ENCODE measurements at places on chromosomes 11 and 22.

DNA sequence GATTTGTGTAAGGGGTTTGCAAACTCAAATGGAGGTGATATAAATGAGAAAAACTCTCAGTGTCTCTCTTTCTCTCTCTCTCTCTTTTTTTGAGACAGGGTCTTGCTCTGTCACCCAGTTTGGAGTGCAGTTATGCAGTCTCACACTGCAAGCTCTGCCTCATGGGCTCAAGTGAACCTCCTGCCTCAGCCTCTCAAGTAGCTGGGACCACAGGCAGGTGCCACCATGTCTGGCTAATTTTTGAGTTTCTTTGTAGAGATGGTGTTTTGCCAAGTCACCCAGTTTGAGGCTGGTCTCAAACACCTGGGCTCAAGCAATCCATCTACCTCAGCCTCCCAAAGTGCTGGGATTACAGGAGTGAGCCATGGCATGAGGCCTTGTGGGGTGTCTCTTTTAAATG lies 2.9 kb downstream of the BIRC3 start:
- DNase-seq = no peak

GRCh38 chr22:37920126-37920525 lies 14.0 kb downstream of the MICALL1 start:
- DNase-seq = no peak

- no peak for DNase-seq
Measured at GRCh38 chr11:64239662-64240434, 1.0 kb upstream of the FKBP2 start.

- DNase-seq = no peak
Measured at GRCh38 chr22:29212743-29213142, 7.0 kb downstream of the EMID1 start.

DNA sequence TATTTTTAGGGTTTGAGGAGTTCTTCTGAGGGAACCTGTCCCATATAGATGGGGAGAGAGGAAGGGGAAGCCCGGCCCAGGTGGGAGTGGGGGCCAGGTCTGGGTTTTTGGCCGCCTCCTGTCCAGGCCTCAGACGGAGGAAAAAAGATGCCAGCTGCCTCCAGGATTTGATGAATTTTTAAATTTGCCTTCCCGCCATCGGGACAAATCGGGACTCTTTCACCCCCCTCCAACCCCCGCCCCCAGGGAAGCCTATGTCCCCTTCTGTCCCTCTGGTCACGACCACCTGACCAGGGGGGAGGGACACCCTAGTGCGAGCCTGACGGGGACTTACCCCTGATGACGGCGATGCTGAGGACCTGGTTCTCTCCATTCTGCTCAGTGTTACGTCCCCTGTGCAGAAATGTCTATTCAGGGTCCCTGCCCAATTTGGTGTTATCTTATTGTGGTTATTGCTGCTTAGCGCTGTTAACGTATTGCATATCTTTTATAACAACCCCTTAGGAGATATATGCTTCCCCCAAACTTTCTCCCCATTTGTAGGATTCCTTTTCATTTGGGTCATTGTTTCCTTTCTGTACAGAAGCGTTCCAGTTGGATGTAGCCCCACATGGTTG lies 115.9 kb upstream of the GRK3 start:
- no peak for DNase-seq

- DNase-seq = no peak
Measured at GRCh38 chr11:72606748-72607468, 67.3 kb downstream of the PDE2A start.
